CD4-positive, CD25-positive, alpha-beta regulatory T cell (primary cell): ENCODE measurements at places on chromosomes 5 and 9.

- no peaks in the 10 kb centered on the region for H3K27me3 ChIP-seq
- H3K36me3 ChIP-seq, result no peaks in the 10 kb centered on the region
- peaks cover 57% of the 10 kb centered on the region for H3K4me1 ChIP-seq
- no peak overlapping the region for H3K4me3 ChIP-seq
- H3K27ac ChIP-seq, result no peak overlapping the region
Measured at GRCh38 chr5:134092875-134093274, 21.6 kb upstream of the TCF7 start.

DNA sequence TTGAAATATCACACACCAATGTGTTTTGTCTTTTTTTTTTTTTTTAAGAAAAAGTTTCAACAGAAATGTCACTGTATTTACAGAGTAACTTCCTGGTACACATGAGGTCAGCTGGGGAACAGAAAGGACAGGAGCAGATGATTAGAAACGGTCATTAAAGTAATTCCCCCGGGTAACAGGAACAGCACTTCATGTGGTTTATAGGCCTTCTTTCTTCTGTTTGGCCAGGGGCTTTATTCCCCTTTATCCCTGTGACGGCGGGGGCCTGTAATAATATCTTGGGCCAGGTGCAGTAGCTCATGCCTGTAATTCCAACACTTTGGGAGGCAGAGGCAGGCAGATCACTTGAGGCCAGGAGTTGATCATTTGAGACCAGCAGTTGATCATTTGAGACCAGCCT is 30.5 kb upstream of the MSH3 start:
- H3K27ac ChIP-seq, result no peak overlapping the region
- H3K36me3 ChIP-seq, result no peaks in the 10 kb centered on the region
- H3K4me1 ChIP-seq, result no peaks in the 10 kb centered on the region
- no peak overlapping the region for H3K4me3 ChIP-seq

DNA sequence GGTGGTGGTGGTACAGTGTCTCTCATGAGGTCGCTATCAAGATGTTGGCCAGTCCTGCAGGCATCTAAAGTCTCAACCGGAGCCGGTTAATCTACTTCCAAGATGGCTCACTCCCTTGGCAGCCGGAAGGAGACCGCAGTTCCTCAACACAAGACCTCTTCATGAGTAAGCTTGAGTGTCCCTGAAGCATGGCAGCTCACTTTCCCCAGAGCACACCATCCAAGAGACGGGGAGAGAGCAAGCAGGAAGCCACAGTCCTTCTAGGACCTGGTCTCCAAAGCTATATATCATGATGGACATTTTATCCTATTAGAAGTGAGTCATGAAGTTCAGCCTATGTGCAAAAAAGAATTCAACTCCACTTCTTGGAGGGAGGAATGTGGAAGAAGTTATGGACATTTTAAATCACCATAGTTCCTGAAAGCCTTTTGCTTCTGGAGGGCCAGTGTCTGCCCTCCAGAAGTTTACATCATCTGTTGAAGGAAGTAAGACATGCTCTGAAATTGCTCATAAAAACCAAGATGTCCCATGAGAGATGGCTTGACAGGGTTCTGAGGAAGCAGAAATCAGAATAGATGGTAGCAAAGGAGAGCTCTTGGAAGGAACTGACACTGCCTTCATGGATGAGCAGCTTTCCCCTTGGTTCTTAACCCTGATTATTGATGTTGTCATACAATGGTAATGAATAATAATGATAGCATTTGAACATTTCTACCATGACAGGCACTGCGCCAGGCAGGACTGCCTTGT is 21.3 kb downstream of the GALNT10 start:
- peaks cover 2% of the 10 kb centered on the region for H3K4me1 ChIP-seq
- no peak overlapping the region for H3K4me3 ChIP-seq
- H3K36me3 ChIP-seq, result peaks cover 20% of the 10 kb centered on the region
- DNase-seq, result no peak
- no peaks in the 10 kb centered on the region for H3K27me3 ChIP-seq

GRCh38 chr5:132898094-132898493 is 24.6 kb downstream of the LEAP2 start:
- H3K4me3 ChIP-seq, result no peak overlapping the region
- no peak overlapping the region for H3K27ac ChIP-seq
- DNase-seq, result no peak
- H3K27me3 ChIP-seq, result no peaks in the 10 kb centered on the region
- H3K36me3 ChIP-seq, result peaks cover 53% of the 10 kb centered on the region
- no peaks in the 10 kb centered on the region for H3K4me1 ChIP-seq

DNA sequence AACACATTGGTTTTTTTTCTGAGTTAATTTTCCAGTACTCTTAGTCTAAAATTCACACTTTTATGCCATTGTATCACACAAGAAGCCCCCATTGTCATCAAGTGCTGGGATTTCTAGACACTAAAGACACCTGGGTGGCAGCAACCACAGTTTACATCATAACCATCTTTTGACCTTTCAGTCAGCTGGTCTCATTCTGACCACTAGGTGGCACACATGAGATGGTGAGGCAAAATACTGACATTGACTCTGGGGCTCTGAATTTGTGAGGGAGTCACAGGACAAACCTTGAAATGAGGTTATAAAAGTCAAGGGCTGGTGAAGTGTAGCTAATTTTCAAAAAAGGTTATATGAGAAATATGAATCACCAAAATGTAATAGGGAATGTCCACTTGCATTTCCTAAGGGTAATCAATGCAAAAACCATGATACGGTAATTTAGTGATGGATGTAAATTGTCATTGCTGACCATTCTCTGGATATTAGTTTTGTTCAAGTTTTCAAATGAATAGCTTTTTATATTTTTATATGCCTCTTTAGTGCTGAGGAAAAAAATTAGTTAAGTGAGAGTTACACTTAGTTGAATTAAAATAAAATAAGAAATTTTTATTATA is 229.4 kb downstream of the DMAC1 start:
- peak; percentile 81 for DNase-seq
- H3K4me1 ChIP-seq, result no peaks in the 10 kb centered on the region
- H3K27me3 ChIP-seq, result no peaks in the 10 kb centered on the region
- H3K27ac ChIP-seq, result no peak overlapping the region

DNA sequence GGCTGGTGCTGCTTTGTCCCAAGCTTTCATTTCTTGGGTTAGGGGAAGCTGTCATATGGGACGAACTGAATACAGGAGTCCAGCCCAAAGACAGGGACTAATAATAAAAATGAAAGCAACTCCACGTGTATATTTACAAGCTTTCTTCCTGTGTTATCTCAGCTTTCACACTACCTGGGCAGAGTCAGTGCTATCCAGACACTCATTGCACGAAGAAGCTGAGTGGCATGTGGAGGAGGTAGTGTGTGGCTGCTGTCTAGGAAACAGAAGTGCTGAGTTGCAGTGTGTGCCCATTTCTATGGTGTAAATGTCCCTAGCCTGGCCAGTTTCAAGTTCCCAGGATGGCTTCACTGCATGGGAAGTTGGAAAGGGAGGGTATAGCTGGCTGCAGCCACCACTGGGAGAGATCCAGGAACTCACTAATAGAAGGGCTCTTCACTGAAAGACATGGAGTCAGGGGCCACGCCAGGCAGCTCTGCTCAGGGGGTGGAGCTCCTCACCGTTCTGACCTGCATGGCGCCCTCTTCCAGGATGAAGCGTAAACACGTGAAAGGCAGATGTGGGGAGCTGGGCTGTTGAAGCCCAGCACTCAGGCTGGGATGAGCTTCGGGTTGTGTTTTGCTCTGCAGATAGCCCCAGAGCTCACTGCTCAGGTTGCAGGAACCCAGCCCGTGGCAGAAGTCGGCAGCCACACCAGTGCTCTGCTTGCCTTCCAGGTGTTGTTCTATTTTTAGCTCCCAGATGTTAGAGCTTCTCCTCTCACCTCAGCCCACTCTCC is 116.9 kb downstream of the IRX2 start:
- no peak overlapping the region for H3K4me3 ChIP-seq
- H3K27me3 ChIP-seq, result no peaks in the 10 kb centered on the region
- no peak overlapping the region for H3K27ac ChIP-seq
- H3K36me3 ChIP-seq, result no peaks in the 10 kb centered on the region
- no peak for DNase-seq

DNA sequence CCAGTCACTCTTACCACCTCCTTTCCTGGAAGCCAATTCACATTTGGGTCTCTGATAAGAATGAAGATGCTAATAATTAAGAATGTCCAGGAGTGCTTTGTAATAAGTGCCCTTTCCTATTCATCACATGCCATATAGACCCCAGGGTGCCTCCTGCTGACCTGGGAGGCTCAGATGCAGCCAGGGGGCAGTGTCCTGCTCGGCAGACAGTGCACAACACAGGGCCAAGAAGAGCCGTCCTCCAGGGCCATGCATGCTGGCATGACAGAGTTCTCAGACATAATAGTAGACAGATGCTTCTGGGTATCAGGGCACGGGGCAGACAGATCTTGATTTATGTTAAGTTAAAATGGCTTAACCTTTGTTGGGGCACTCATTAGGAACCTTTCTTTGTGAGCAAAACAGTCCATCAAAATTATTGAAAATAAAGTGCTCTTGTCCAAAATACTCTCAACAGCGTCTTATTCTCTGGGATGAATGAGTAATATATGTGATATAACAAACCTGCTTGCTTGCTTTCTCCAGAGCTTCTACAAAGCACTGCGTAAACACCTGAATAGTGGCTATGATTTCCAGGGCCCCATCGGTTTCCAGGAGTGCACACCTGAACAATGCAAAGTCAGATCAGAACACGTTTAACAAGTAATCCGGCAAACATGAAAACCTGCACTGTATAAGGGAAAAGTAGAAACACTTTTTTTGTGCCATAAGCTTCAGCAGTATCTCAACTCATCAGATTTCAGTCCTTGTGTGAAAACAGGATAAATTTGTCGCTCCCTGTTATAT is 192.7 kb downstream of the FANCC start:
- peaks cover 4% of the 10 kb centered on the region for H3K4me1 ChIP-seq
- DNase-seq, result no peak
- no peaks in the 10 kb centered on the region for H3K27me3 ChIP-seq

GRCh38 chr5:86665984-86666760 is 48.4 kb downstream of the COX7C start:
- no peak overlapping the region for H3K27ac ChIP-seq
- H3K4me3 ChIP-seq, result peak overlapping the region; percentile 34
- DNase-seq, result no peak
- no peaks in the 10 kb centered on the region for H3K27me3 ChIP-seq

DNA sequence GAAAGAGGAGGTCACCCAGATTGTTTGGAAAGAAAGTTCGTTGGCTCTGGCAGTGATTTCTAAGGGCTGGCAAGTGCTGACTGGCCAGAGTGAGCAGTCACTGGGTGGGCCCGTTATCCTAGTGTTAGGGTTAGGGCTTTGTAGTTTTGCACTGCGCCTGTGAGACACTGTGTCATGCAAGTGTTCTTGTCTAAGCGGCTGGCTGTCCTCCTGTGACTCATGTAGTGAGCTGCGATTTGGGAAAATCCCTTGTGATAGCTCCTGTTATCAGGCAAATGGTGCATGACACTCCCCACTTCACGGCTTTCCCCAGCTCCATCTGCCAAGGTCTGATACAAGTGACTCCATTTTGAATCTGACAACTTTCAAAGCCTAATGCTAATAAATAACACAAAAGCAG is 526.0 kb upstream of the ADAMTS16 start:
- no peak overlapping the region for H3K27ac ChIP-seq
- H3K4me1 ChIP-seq, result no peaks in the 10 kb centered on the region
- no peak overlapping the region for H3K4me3 ChIP-seq
- H3K27me3 ChIP-seq, result no peaks in the 10 kb centered on the region

DNA sequence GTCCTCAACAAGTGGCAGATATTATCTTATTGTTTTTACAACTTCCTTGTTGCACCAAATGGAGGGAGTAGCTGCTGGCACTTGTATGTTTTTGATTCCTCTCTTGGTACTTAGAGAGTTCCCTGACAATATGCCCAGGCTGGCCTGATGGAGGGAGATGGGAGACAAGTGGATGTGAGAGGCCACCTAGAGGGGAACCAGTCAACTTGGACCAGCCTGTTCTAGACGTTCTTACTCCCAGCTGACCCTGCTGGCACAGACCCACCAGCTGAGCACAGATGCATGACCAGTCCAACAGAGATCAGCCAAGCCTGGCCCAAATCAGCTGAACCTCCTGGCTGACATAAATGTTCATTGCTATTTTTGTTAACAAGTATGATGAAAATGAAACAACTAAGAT is 60.9 kb upstream of the GDNF start:
- H3K36me3 ChIP-seq, result no peaks in the 10 kb centered on the region
- H3K27me3 ChIP-seq, result no peaks in the 10 kb centered on the region

- no peaks in the 10 kb centered on the region for H3K36me3 ChIP-seq
- no peaks in the 10 kb centered on the region for H3K4me1 ChIP-seq
- no peak overlapping the region for H3K27ac ChIP-seq
Measured at GRCh38 chr9:110812886-110813285, 144.3 kb downstream of the MUSK start.

DNA sequence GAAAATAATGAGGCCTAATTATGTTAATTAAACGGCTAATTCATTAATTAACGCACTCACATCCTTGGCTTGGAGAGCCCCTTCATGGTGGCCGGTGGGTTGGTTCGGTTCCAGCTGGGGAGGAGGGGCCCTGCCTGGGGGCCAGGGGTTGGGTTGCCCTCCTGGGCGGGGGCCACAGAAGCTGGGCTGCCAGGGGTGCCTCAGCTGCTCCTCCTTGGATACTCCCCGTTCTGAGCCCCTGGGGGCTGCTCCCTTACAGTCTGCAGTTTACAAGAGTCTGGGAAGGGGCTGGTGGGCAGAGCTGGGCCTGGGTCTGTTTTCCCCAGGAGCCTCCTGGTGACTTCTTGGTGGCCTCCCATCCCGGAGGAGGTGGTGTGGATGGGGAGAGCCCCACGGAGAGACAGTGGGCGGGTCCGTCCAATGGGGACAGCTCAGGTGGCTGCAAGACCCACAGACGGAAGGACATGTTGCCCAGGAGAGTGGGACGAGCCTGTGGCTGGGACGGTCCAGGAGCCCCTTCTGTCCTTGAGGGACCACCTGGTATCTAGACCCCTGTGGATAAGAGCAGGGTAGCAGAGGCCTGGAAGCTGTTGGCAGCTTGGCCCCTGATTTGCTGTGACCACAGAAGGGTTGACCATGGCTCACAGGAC is 277.5 kb downstream of the PBX3 start:
- H3K4me1 ChIP-seq, result no peaks in the 10 kb centered on the region
- H3K27me3 ChIP-seq, result no peaks in the 10 kb centered on the region
- no peaks in the 10 kb centered on the region for H3K36me3 ChIP-seq
- no peak for DNase-seq
